Epithelial cell of prostate (primary cell): ENCODE measurements at places on chromosomes 13 and 19.

DNA sequence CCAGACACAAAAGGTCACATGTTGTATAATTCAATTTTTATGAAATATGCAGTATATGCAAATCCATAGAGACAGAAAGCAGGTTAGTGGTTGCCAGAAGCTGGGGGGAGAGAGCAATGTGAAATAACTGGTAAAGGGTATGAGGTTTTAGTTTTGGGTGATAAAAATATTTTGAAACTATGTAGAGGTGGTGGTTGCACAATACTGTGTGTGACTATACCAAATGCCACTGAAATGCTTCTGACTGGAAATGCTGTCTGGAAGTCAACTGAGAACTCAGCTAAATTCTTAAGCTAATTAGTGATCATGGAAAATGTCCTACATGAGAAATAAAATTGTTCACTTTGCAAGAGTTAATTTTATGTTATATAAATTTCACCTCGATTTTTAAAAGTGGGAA is 65.3 kb upstream of the RXFP2 start:
- no peak for DNase-seq

DNA sequence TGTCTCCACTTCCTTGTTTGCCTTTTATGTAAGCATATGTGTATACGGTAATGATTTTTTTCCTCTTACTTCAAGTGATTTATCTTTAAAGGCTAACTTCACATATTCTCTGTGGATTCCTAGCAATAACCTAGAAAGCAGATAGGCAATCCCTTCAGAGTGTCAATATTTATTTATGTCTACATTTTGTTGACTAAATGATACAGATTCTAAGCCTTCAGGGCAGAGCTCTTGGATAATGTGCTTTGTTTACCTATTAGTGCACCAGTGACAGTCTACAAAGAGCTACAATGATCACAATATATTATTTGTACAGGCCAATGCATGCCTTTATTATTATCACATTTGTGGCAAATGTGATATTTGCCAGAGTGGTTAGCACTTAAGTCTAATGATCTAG is 406.2 kb downstream of the EFNB2 start:
- no peak for DNase-seq

- DNase-seq: no peak
Measured at GRCh38 chr13:27923794-27924528, 4.2 kb downstream of the PDX1 start.

- DNase-seq: no peak
Measured at GRCh38 chr19:6164906-6165531, 29.6 kb downstream of the ACSBG2 start.

DNA sequence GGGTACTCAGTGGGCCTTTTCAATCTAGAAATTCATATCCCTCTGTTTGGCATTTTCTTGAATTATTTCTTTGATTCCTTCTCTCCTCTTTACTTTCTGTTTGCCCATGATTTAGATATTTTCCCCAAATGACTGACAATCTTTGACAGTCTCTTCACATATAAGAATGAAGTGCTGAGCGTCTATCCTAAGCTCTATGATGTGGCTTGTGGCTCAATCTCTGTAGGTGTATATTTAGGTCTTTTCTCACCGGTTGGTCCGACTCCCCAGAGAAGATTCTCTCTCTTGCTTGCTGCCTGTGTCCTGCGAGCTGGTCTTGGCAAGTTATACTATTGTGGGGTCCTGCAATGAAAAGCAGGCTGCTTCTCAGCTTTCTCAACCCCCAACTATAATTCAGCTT is 29.0 kb downstream of the FLT3 start:
- DNase-seq: no peak

DNA sequence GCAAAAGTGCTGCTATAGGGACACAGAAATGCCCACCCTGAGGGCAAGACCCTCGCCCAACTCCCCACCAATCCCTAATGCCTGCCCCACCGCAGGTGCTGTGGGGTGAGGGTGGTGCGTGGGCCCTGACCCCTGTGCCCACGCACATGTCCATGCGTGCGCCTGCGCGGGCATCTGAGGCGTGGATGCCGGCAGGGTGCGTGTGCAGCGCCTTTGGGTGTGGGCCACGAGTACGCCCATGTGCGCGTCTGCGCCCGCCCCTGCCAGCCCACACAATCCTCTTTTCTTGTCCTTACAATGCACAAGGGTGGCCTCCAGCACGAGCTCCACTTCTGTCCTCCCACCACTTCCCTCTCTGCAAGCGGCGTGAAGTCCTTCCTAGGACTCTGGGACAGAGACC is 14.3 kb downstream of the FUT6 start:
- no peak for DNase-seq

GRCh38 chr19:30897034-30897433 is 452.2 kb downstream of the TSHZ3 start:
- no peak for DNase-seq

- no peak for DNase-seq
Measured at GRCh38 chr13:108560093-108560492, 69.3 kb upstream of the MYO16 start.

GRCh38 chr19:40804783-40805242 is 5.8 kb downstream of the EGLN2 start:
- no peak for DNase-seq

DNA sequence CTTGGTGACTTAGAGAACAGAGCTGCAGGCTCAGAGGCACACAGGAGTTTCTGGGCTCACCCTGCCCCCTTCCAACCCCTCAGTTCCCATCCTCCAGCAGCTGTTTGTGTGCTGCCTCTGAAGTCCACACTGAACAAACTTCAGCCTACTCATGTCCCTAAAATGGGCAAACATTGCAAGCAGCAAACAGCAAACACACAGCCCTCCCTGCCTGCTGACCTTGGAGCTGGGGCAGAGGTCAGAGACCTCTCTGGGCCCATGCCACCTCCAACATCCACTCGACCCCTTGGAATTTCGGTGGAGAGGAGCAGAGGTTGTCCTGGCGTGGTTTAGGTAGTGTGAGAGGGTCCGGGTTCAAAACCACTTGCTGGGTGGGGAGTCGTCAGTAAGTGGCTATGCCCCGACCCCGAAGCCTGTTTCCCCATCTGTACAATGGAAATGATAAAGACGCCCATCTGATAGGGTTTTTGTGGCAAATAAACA is 9.9 kb downstream of the APOC1 start:
- no peak for DNase-seq

- DNase-seq: no peak
Measured at GRCh38 chr19:36514012-36514612, 14.0 kb downstream of the ZNF260 start.

GRCh38 chr19:29001141-29001581 is 211.8 kb downstream of the UQCRFS1 start:
- no peak for DNase-seq

GRCh38 chr13:35720290-35720689 is 243.8 kb upstream of the MAB21L1 start:
- DNase-seq: peak; percentile 39

DNA sequence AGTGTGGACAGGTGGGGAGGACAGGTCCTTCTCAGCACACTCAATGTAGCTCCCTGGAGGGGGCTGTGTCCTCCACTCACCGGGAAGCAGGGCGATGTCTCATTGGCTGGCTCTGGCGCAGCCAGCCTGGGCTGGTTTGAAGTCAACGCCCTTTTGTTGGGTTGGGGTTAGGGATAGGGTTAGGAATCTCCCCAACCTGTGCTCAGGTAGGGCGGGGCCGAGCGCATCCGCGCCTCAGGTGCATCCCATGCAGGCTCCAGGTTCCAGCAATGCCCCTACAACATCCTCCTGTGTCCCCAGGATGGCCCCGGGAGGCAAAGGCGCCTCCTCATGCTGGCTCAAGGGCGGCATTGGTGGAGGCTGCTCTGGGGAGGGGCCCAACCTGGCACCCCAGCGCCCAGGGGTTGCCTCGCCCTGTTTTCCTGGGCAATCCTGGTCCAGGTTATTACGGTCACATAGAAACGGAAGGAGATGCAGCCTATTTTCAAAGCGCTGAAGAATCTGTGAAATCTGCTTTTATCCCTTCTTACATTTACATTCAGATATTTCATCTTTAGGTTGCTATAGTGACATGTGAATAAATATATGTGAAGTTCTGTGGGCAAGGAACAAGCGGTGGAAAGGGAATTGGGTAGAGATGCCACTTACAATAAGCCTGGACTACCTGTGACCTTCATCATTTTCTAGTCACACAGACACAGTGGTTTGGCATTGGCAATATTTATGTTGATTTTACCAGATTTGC is 74.3 kb downstream of the TM9SF2 start:
- DNase-seq: no peak

- DNase-seq: peak; percentile 83
Measured at GRCh38 chr19:49929611-49930482, 543 bp upstream of the NUP62 start.

DNA sequence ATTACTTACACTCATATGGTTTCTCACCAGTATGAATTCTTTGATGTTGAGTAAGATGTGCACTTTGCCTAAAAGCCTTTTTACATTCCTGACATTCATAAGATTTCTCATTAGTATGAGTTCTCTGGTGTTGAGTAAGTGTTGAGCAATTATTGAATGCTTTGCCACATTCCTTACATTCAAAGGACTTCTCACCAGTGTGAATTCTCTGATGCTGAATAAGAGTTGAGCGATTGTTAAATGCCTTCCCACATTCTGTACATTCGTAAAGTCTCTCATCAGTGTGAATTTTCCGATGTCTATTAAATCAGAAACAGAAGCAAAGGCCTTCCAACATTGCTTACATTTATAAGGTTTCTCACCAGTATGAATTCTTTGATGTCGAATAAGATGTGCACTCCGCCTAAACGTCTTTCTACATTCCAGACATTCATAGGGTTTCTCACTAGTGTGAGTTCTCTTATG is 14.2 kb upstream of the ZFP30 start:
- no peak for DNase-seq

DNA sequence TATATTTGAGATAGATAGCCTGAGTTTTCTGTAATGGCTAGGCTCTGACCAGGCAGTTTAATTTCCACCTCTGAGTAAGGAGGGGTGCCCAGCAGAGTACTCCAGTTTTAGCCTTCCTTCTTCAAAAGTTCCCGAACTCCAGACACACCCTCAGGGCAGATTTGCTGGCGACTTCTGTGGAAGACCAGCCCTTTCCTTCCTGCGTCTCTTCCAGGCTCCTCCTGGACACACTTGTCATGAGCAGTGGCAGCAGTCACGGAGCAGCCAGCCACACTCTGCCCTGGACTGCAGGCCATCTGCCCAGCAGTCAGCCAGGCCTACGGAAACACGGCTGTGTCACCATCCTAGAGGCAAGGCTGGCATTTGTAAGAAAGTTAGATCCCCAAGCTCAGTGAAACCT is 6.6 kb upstream of the FLT1 start:
- no peak for DNase-seq

- DNase-seq: no peak
Measured at GRCh38 chr13:98521461-98522247, 55.3 kb downstream of the STK24 start.

DNA sequence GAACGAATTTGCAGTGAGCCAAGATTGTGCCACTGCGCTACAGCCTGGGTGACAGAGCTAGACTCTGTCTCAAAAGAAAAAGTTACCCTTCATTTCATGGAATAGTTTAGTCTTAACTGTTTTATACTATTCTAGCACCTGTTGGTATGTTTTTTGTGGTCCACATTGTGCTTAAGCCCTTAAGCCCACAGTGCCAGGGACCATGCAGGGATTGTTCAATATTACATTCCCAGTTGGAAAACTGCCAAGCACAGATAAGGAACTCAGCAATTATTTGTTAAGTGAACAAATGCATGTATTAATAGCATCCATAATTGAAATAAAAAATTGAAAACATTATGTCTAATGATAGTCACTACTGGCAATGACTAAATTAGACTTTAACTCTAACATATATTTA is 193.5 kb downstream of the PCDH17 start:
- no peak for DNase-seq

DNA sequence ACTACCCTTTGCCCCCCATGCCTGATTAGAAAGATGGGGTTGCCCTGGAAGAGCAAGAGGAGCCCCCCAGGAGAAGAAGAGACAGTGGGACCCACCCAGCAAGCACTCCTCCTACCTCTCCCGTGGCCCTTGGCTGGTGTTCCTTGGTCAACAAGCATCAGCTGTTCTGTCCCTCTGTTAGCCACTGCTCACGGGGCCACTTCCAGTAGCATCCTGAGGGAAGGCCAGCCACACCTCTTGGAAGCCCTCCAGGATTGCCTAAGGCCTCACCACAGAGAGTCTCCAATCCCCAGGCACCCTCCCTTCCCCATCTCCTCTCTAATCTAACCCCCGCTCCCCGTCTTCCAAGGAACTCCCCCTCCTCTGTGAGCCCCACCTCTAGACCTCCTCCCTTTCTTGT is 15.1 kb upstream of the DPP9 start:
- DNase-seq: no peak

DNA sequence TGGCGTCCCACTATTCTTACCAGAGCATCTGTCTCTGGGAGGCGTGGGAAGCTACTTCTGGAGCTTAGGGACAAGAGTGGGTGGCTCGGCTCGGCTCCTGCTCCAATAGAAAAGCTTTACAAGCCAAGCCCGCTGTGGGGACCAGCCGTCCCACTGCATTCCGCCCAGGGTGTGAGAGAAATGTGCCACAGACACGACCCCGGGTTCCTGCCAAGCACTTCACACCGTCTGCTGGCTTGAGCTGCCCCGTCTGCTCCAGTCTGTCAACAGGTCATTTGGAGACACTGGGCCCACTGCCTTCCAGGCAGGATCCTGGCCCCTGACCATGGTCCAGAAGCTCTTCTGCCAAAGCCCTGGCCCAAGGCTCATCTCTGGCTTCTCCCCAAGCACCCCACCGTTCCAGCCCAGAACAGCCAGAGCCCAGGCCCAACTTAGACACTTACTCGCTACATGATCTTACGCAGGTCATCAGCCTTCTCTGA is 6.5 kb upstream of the FKRP start:
- no peak for DNase-seq

- no peak for DNase-seq
Measured at GRCh38 chr13:34167347-34167746, 349.4 kb downstream of the RFC3 start.

- no peak for DNase-seq
Measured at GRCh38 chr19:35582760-35583159, 3.2 kb upstream of the PMIS2 start.

DNA sequence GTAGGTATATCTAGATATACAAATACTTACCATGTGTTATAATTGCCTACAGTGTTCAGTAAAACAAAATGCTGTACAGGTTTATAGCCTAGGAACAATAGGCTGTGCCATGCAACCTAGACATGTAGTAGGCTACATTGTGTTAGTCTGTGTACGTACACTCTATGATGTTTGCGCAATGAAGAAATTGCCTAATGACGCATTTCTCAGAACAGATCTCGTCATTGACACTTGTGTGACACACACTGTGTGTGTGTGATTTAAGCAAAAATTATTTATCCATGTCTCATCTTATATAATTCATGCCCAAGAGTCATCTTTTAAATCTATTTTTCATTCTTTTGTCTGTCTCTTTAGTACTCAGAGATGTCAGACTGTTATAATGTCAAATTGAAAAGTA is 1888.8 kb upstream of the PCDH20 start:
- no peak for DNase-seq

GRCh38 chr13:113141601-113141970 is 16.9 kb upstream of the PROZ start:
- no peak for DNase-seq

- no peak for DNase-seq
Measured at GRCh38 chr13:64488731-64489130, 2741.4 kb downstream of the PCDH9 start.

DNA sequence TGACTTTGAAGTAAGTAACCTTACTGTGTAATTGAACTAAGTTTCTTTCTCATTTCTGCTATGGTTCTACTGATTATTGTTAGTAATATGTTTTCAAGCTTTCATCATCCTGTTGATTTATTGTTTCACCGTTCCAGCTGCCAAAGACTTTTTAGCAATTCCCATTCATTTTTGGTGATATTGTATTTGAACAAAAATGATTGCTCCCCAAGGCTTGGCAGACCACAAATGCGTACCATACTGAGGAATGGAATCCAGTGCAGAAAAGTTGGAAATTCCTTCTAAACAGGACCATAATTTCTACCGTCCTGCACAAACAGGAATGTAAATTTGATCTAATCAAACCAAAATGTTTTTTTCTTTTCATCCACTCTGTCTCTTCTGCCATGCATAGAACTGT is 10.7 kb downstream of the EPSTI1 start:
- no peak for DNase-seq
